ENCODE measurements at places on chromosomes 1 and 21.

DNA sequence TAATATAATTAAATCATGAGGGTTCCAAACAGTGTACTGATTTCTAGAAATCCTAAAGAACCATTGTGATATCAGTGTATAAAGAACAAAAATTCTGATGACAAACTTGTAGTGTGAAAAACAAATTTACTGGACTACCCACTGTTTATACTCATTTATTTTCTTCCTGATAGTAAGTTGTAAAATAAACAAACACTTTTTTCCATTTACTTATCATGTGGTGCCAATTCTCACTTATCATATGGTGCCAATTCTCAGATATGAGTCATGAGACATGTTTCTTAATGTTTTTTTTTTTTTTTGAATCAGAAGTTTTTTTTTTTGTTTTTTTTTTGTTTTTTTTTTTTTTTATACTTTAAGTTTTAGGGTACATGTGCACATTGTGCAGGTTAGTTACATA is 137.7 kb downstream of the LEPR start:
- no peak for DNase-seq

GRCh38 chr21:42846221-42846620 is 33.1 kb downstream of the WDR4 start:
- no peak for DNase-seq

GRCh38 chr1:188444526-188444925 is 1615.8 kb downstream of the PLA2G4A start:
- DNase-seq = no peak

- DNase-seq = no peak
Measured at GRCh38 chr21:35405981-35406380, 356.9 kb upstream of the RUNX1 start.

DNA sequence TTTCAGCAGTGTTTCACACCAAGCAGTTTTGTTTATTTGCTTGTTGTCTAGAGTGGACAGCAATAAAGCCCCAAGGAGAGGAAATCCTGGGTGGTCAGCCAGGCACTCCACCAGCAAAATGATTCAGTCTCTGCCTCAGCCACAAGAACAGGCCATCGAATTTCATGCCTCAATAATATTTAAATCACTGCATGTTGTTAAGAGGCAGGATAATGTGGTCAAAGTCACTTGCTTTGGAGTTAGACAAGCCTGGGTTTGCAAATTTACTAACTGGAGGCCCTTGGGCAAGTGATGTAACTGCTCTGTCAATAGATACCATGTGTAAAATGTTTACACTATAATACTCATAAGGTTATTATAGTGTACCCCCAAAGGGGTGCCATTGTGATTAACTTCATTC is 349.6 kb downstream of the LMO4 start:
- no peak for DNase-seq

GRCh38 chr21:36247316-36248010 is 72.5 kb upstream of the MORC3 start:
- DNase-seq = no peak

DNA sequence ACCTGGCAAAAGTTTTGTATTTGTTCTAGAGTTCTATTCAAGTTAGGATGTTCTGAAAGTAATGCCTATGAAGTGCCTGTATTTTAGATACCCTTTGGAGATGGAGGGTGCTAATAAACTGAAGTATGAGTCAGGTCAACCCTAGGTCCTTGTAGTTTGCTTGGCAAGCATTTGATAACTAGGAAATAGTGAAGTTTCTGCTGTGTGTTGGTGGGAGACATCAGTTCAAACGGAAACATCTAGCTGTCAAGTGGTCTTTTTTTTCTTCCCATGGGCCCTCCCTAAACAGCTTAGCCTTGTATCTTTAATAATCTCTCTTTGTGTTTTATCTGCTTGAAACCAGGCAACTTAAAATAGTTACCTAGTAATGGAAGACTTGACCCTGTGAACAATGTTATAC is 4.5 kb downstream of the MRPS6 start:
- DNase-seq = no peak

DNA sequence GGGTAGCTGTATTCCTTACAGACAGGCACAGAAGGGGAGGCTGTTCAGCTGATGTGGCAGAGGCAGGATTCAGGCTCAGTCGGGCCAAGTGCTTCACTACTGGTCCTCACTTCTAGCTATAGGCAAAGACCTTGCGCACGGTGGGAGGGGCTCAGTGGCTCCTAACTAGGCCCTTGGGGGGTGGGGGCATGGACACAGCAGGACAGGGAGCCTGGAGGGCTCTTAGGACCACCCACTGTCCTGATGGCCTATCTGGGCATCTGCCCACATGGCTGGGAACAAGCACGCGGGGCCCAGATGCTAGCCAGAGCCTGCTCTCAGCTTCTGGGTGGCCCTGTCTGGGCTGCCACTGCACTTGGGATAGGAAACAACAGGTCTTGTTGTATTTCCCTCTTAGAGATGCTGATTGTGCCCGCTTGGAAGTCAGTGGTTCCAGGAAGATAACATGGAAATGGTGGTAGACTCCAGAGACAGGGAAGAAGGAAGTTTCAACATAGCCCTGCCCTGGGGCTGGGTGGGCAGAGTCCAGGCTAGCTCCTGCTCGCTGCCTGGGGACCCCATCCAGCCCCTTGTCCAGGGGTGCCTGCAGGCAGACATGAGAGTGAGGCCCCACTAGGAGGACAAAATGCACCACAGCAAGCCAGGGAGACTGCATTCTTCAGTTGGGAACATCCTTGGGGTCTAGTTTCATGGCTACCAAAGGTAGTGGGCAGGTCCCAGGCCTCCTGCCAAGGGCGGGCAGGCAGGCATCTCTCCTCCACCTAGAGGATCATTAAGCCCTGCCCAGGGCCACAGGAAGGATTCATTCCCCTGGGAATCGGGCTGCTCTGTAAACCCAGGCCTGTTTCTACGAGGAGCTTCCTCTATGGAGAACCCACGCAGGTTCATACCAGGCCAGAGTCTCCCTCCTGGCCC is 102.5 kb downstream of the BCAR3 start:
- no peak for DNase-seq

GRCh38 chr1:190193508-190194115 is 284.1 kb downstream of the BRINP3 start:
- no peak for DNase-seq

- DNase-seq = no peak
Measured at GRCh38 chr1:173383351-173383750, 93.8 kb upstream of the PRDX6 start.

DNA sequence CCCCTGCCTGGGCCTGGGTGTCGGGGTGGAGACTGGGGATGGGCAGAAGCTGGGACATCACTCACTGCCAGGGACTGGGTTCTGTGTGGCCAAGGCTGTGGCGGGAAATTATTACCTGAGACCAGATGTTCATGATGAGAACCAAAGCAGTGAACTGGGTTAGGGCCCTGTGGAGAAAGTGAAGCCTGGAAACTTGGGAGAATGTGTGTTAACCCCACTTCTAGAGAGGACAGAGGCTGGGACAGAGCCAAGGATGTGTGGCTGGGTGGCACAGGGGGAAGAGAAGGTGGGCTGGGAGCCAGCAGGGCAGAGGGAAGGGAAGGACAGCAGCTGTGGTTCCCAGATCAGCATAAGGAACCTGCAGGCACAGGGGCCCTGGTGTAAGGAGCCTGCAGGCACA is 31.3 kb downstream of the CNIH3 start:
- no peak for DNase-seq

GRCh38 chr1:216464489-216464888 is 41.2 kb upstream of the USH2A start:
- DNase-seq = no peak

- peak; percentile 76 for DNase-seq
Measured at GRCh38 chr21:46153247-46154154, 1.9 kb downstream of the FTCD start.

GRCh38 chr1:160882582-160882981 is 2.4 kb downstream of the ITLN1 start:
- DNase-seq = no peak

GRCh38 chr1:236699366-236699765 is 13.1 kb downstream of the ACTN2 start:
- DNase-seq = no peak

GRCh38 chr1:98211271-98211845 is 290.5 kb upstream of the DPYD start:
- no peak for DNase-seq

- DNase-seq = no peak
Measured at GRCh38 chr1:89602871-89603404, 30.0 kb upstream of the LRRC8C start.

DNA sequence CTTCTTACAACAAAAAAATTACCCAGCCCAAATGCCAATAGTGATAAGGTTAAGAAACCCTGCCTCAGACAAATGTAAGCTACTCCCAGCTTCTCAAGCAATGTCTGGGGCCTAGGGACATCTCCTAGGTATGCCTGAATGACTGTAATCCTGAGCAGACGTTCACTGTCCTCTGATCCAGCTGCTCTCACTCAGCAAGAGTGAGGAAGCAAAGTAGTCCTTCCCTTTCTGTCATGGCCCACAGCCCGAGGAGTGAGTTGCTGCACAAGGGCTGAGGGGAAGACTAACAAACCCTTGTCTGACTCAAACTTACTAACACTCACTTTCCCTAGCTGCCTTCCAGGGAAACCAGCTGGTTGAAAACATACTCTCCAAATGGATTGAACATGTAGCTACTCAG is 124.9 kb upstream of the TNFSF4 start:
- no peak for DNase-seq

DNA sequence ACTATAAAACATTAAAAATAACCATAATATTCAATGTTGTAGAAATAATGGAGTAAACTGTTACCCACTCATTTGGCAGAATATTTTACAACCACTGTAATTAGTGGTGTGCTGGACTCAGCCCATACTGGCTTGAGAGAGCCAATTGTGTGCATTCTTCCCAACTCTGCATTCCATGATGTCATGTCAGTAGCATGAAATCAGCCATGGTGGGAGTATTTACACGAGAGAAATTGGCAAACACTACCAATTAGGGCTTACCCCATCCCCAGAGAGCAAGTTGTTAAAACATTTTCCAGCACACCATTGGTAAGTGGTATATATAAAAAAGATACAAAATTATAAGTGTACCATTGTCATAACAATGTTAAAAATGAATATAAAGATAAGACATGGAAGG is 19.1 kb upstream of the QSOX1 start:
- no peak for DNase-seq

DNA sequence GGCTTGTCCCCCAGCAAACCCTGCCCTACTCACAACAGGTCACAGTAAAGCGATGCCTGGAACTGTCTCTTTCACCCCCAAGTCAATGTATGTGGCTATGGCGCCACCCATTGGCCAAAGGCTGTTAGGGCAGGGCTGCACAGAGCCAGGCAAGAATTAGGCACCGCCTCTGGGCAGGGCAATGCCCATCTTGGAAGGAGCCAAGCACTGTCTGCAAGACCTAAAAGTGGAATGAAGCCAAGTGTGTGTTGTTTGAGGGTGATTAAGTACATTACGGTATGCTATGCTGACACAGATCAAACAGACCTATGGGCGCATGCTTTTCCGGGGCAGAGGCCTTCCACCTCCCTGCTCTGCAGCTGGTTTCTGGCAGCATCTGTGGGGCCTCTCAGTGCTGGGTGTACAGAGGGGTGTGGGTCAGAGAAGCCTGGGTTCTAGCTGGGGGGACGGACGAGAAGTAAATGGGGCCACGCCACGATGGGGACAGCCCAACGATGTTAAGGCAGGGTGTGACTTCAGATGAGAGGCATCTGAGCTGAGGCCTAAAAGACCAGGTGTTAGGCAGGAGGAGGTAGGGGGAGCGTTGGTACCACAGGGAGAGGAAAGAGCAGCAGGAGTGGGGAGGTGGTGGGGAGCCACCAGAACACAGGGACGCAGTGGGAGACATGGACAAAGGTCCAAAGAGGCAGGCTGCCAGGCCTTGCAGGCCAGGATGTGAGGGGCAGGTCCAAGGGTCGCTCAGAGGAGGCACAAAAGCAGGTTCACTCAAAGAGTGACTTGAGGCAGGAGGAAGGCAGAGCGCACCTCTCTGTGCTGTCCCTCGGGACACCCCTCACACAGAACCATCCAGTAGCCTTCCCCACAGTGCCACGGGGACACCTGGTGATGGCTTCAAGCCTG is 49.8 kb downstream of the ACOT7 start:
- peak; percentile 83 for DNase-seq

- no peak for DNase-seq
Measured at GRCh38 chr1:88208389-88208788, 475.7 kb upstream of the PKN2 start.

Measured in right hindlimb (tissue), 1 donor.